Endothelial cell of umbilical vein (primary cell): ENCODE measurements at places on chromosomes 5 and 9. TPM values are rescaled to one million over a fixed set of nuclear protein-coding genes. Genes with fewer than 3 reads are reported as not detected.
A peak's percentile ranks its signal among the peaks of the same experiment; 100 is the strongest.

The SH2D3C gene
- 95.0 and 102 TPM in 2 replicates for total RNA-seq

The UTP15 gene
- total RNA-seq, result 24.8 and 25.2 TPM in 2 replicates

DNA sequence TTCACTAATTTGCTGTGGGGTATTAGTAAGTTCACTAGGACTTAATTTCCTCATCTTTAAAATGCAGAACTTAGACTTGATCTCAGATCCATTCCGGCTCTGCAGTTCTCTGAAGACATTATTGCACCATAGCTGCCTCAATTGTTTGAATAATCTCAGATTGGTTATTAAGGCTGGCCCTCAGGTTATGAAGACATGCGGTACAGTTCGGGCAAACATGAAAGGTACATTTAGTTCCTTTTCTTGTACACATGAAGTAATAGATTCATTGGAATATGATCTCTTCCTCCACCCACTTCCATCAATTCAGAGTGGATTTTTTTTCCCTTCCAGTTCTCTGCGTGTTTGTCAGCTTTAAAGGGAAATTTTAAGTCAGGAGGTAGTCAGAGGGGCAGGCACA is 28.0 kb downstream of the ATP6V0E1 start:
- DNase-seq, result peak; percentile 33

DNA sequence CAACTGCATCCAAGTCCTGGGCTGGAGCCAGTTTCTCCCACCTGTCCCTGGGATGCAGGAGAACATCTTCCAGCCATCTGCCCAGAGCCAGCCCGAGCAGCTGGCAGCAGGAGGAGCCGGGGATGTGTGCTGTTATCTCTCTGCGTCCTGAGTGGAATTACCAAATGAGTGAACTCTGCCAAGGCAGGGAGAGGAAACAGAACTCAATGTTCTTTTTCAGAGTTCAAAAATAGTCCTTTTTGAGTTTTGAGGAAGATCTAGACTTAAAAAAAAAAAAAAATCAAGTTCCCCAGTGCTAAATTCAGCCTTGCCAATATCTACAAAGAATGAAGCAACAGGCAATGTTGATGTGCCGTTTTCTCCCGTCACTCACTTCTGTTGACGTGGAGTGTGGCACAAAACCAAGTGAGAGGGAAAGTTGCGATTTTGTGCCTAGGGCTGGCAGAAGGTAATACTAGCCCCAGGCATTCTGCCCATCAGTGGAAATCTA is 56.2 kb downstream of the TMOD1 start:
- peak; percentile 27 for DNase-seq

DNA sequence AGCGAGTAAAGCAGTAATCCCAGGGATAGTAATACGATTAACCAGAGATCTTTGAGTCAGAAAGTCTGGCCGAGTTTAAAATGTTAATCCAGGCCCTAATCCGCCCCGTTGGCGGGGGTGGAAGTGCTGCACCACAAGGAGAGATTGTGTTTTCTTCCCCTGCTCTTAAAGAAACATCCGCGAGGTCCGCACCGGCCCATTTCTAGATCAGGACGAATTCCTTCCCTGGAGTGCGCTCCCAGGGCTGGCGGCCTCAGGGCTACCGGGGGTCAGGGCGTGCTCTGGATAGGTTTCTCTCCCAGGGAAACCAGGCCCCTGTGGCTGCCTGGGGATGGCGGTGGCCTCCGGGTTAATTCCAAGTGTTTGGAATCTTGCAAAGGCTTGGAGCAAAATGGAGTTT is 9.3 kb upstream of the NEUROG1 start:
- DNase-seq, result no peak

DNA sequence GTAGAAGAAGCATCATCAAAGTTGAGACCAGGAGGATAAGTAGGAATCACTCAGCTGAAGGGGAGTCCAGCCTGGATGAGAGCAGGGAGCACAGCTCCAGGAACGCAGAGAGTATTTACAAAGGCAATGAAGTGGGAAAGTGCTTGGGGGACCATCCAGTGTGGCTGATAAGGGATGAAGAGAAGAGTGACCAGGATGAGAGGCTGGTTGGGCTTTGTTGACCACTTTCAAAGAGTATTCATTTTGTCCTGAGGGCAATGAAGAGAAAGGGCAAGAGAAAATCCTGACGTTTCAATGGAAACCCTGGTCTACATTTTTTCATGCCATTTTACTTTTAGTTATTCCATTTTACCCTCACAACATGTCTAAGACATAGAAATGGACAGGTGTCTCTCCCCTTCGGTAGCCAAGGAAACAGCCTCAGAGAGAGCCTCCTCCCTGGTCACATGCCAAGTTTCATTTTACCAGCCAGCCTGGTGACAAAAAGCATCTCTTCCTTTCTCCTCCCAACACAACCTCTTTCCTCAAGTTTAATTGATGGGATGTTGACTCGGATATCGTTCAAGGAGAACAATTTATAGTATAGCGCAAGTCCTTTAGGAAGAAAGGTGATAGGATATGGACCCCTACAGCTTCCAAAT is 492.7 kb upstream of the CLINT1 start:
- no peak for DNase-seq

DNA sequence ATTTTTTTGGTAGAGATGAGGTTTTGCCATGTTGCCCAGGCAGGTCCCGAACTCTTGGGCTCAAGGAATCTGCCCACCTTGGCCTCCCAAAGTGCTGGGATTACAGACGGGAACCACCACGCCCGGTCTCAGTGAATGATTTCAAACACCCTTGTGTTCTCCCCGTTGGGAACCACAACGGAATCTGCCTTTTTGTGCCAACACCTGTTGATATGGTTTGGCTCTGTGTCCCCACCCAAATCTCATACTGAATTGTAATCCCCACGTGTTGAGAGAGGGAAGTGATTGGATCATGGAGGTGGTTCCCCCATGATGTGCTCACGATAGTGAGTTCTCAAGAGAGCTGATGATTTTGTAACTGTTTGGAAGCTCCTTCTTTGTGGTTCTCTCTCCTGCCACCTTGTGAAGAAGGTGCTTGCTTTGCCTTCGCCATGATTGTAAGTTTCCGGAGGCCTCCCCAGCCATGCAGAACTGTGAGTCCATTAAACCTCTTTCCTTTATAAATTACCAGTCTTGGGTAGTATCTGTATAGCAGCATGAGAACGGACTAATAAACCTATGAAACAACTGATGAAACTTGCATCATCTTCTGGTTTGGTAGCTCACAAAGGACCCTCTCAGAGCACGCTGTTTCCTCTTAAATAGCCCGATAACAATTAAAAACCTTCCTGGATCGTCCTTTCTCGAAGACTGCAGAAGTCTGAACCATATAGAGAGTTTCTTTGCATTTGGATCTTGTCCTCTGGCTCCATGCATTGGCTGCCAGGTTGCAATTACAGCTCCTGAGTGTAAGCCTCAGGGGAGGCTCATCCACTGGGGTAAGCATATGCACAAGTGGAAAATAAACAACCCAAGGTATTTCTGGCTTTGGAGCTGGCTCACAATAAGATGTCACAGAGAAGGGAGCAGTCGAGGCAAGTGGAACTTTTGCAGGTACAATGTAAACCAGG is 91.5 kb downstream of the SPRY4 start:
- DNase-seq, result no peak

- no peak for DNase-seq
These were observed 87.3 kb downstream of the ANKRD18B start for GRCh38 chr9:33611358-33611757.
